Stimulated activated CD4-positive, alpha-beta T cell treated with anti-CD3 and anti-CD28 coated beads, TNF-alpha, amount 100 ng/mL, for 4 hours (primary cell): ENCODE measurements at places on chromosomes 6 and 20.

DNA sequence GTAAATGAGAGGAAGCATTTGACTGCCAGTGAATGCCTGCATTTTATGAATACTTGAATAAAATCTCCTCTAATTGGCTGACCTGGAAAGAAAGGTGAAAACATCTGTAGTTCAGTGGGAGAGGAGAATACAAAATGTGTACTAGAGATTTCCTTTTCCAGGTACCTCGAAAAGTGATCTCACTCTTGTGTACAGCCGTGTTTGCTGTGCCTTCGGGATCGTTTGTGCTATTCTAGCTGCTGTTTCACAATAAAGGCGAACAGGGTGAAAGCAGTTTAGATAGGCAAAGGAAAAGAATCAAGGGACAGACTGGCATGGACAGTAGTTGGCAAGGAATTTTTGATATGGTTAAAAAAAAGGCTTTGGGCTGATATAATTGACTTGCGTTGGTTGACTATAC, 112.3 kb downstream of the ARID1B start:
- DNase-seq: no peak

DNA sequence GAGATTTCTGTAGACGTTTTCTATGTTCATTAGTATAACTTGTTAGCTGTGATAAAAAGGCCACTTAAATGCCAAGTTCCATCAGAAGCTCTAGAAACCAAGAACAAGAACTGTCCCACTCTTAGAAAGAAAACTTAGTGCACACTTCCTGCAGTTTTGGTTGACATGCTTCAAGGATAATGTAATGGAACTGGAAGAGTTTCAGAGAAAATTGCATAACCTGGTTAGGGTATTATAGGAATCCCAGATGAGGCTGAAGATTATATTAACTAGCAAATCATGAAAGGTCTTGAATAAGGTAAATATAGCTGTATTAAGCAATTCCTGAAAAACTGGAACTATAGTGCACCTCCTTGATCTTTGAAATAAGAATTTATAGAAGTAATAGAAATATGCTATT, 1.8 kb upstream of the PHACTR2 start:
- DNase-seq: no peak

DNA sequence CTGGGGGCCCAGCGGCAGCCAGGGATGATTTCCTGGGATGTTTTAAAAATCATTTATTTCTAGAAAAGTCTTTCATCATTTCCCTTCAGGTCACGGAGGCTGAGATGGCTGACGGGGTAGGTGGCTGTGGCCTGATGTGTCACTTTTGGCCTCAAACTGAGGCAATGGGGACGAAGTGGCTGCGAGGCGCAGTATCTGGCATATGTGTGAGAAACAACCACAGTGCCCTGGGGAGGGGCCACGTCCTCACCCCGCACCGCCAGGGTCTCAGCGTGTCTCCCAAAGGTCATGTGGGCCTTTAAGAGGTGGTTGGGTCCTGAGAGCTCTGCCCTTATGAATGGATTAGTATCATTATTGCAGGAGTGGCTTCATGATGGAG, 120.0 kb downstream of the CEBPB start:
- no peak for DNase-seq

DNA sequence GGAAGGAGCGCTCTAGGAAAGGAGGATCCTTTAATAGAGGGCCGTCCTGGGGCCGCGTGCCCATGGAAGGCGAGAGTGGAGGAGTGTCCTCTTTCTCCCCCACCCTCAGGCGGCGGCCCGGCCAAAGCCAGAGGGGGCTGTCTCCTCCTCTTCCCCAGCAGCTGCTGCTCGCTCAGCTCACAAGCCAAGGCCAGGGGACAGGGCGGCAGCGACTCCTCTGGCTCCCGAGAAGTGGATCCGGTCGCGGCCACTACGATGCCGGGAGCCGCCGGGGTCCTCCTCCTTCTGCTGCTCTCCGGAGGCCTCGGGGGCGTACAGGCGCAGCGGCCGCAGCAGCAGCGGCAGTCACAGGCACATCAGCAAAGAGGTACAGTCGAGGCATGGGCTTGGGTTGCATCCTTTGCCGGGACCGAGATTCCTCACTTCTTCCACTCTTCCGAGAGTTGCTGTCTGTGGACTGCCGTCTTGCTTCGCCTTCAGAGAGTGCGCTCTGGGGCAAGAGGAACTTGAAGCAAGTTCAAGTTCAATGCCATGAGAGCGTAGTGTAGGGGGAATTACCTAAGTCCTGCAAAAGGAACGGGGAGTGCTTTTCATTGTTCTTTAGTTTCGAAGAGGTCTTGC, at the start of gene LAMA2:
Gene LAMA2 (plus strand): TSS at position 148 of the 621 bp plus-strand sequence. CDS start 108 bp downstream, at position 256.
- no peak for DNase-seq

- no peak for DNase-seq
These were observed 2.0 kb downstream of the CLPSL2 start for GRCh38 chr6:35778437-35778836.

- DNase-seq: no peak
These were observed 32.3 kb downstream of the YTHDF1 start for GRCh38 chr20:63183422-63184146.

DNA sequence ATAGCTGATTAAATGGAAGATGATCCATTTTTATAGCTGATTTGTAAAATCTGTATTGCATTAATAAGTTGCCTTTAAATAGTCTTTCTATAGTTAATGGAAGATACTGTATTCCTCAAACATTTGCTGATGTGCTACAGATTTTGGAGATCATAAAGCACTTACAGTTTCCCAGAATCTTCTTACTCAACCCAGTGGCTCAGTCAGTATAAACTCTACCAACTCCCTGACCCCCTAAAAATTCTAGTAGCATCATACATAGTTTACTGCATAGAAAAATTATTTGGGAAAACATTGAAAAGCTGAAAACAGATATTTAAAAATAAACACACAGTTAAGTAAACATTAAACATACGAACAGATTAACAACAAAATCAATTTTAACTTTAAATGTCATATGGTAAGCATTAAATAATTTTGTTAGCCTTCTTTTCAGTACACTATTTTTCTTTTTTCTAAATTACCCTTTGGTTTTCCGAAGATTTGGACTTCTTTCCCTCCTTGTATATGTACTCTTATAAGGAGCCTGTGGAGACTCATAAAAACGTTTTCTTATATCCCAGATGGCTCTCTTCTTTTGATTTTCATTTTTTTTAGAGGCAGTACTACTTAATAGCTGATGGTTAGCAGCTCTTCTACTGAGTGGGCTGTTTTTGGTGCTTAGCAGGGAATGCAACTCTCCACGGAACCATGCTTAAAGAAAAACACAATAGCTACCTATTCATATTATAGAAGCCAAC, 62.7 kb upstream of the BMP5 start:
- DNase-seq: no peak

DNA sequence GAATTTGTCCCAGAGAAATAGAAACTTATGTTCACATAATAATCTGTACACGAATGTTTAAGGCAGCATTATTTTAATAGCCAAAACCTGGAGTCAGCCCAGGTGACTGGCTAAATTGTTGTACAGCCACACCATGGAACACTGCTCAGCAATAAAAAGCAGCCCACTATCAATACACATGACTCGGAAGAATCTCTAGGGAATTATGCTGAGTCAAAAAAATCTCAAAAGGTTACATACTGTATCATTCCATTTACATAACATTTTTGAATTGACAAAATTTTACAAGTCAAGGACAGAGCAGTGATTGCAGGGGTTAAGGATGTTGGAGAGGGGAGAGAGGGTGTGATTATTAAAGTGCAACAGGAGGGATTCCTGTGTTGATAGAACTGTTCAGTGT, 163.4 kb downstream of the UBE3D start:
- no peak for DNase-seq

- DNase-seq: no peak
These were observed 1.3 kb downstream of the MCUR1 start for GRCh38 chr6:13813026-13813425.

GRCh38 chr6:108946695-108947094, 98.5 kb downstream of the ARMC2 start:
- no peak for DNase-seq

- peak; percentile 69 for DNase-seq
These were observed 245.0 kb downstream of the ARID1B start for GRCh38 chr6:157021993-157022740.

DNA sequence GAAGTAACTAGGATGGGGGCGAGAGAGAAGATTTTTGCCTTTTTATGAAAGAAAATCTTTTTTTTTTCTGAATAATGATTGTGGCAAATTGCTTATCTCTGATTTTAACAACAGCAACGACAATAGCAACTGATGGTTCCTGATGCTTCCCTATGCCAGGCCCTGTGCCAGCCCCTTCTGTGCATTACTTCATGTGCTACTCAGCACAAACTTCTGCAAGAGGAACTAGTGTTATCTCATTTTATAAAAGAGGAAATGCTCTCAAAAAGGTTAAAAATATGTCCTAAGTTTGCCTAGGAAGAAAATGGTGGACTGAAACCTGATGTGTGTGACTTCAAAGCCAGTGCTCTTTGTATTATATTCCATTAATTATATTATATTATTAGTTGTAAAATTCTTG, 74.0 kb upstream of the RALGAPA2 start:
- no peak for DNase-seq

DNA sequence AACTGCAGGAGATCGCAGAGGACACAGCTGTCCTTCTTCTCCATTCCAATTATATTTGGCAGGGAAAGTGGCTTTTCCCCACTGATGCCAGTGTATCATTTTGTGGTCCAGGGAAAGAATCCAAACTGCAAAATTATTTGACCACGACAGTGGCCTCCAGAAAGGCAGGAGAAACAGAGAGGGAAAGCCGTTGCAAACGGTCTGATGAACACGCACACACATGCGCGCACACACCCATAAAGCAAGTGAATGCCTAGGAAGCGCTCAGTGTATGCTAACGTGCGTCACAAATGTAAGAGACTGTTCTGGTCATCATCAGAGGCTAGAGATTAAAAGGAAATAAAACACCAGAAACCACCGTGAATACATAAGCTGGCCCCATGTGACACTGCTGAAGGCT, 54.0 kb downstream of the NPEPL1 start:
- DNase-seq: no peak

DNA sequence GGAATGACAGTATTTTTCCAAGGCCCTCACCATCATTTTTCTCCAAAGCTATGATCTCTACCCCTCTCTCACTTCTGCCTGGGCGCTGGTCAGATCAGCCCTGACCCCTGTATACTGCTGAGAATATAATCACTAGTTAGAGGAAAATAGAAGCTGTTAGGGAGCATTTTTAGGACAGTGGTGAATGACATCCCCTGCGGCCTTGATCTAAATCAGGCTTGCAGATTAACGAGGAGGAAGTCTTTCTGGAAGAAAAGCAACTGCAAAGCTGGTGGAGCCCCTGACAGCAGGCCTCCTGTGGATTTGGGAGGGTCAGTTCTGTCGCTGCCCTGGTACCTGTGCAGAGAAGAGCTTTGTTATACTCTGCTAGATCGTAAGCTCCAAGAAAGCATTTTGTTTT, 107.9 kb downstream of the RPP40 start:
- DNase-seq: no peak

GRCh38 chr6:157228426-157229131, 94.7 kb downstream of the TMEM242 start:
- DNase-seq: no peak

GRCh38 chr6:137715589-137716045, 151.4 kb upstream of the TNFAIP3 start:
- no peak for DNase-seq

GRCh38 chr6:106629859-106630163, 433 bp downstream of the QRSL1 start:
- no peak for DNase-seq

DNA sequence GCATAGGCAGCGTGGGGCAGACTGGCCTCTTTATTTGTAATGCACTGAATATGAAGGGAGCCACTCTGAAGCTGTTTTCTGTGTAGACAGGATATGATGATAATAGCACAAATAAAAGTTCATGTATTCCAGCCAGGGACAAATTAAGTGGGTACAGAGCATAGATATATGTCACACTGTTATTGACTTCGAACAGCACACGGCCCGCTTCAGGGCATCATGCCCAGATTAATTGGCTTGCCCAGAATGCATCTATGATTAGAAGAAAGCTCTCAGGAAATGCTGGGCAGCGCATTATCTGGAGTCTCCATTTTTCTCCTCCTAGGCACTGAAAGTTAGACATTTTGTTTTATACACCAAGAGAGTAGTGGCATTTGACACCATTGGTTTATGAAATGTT, 26.3 kb upstream of the SASH1 start:
- DNase-seq: no peak

DNA sequence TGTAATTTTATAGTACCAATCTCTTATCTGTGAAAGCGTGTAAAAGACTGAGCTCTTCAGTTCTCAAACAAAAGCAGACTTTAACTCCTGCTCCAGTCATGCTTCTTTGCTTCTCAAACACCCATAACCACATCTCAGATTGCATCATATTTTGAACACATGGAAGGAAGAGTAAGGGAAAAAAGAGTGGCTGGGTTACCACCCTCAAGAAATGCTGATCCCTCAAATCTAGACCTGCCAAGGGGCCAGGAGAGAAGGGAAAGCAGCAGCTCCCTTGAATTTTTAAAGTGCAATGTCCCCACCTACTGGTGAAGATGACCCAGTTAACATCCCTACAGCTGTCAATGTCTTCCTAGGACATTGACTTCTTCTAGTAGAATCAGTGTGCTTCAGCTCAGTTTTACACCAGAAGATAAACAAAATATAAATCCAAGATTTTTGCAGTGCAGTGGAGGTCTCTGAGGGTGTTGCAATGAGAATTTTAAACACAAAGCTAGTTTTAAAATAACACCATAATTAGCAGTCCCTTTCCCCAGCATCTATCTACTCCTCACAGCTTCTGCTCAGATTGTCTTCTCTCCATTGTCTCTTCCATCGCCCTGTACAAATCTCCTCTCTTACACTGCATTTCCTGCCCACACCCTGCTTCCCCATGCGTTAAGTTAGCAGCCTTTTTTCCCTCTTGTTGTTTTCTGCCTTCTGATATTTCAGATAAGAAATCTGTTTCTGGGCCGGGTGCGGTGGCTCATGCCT, 22.6 kb upstream of the HLA-DQB2 start:
- DNase-seq: no peak

GRCh38 chr20:42981253-42981652, 208.5 kb downstream of the PTPRT start:
- no peak for DNase-seq

- DNase-seq: no peak
These were observed 356.7 kb downstream of the QKI start for GRCh38 chr6:163771180-163771579.

GRCh38 chr6:1764397-1764987, 154.8 kb downstream of the FOXC1 start:
- DNase-seq: no peak
